ENCODE measurements at places on chromosomes 2 and 18. TPM values are rescaled to one million over a fixed set of nuclear protein-coding genes. Genes with fewer than 3 reads are reported as not detected.

DNA sequence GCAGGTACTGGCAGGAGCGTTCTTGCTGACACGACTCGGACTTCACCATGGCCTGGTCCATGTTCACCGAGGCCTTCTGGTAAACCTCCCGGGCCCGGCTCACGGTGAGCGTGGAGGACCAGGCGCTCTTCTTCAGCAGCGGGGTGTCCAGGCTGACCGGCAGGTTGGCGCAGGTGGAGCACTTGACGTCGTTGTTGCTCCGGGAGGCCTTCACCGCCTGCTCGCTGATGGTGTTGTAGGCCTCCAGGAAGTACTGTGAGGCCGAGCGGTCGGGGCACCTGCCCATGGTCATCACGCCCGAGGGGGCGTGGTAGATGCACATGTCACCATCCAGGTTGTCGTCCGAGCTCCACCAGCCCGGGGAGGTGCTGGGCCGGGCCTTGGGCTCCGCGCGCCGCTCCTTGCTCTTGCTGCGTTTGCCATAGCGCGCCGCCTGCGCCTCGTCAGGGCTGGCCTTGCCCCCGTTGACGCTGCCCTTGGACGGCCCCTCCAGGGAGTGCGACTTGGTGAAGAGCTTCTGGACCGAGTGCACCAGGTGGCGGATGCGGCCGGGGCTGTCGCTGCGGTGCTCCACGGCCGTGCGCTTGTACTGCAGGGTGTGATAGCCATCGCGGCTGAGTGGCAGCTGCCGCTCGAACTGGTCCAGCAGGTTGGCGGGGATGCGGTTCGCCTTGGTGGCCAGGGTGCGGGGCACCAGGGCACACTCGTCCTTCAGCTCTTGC lies 429.3 kb downstream of the TGIF1 start:
- no peak overlapping the region for H3K4me3 ChIP-seq
- DNase-seq = no peak
- no peaks in the 10 kb centered on the region for H3K36me3 ChIP-seq
- H3K27ac ChIP-seq = no peak overlapping the region
- H3K27me3 ChIP-seq = no peaks in the 10 kb centered on the region

DNA sequence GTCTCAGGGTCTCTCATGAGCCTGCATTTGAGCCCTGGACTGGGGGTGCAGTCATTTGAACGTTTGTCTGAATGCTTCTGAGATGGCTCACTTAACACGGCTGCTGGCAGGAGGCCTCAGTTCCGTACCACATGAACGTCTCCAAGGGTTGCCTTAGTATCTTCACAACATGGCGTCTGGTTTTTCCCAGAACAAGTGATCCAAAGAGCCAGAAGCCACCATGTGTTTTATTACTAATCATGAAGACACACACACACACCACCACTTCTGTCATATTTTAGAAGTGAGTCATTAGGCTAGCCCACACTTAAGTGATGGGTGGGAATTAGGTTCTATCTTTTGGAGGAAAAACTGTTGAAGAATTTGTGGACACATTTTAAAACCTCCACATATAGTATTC lies 15.0 kb upstream of the MYO1B start:
- H3K4me1 ChIP-seq = no peaks in the 10 kb centered on the region
- H3K36me3 ChIP-seq = no peaks in the 10 kb centered on the region
- H3K27ac ChIP-seq = no peak overlapping the region

GRCh38 chr2:98924038-98924830 lies 11.8 kb downstream of the CRACDL start:
- DNase-seq = no peak
- H3K36me3 ChIP-seq = no peaks in the 10 kb centered on the region
- no peak overlapping the region for H3K27ac ChIP-seq
- no peak overlapping the region for H3K4me3 ChIP-seq

DNA sequence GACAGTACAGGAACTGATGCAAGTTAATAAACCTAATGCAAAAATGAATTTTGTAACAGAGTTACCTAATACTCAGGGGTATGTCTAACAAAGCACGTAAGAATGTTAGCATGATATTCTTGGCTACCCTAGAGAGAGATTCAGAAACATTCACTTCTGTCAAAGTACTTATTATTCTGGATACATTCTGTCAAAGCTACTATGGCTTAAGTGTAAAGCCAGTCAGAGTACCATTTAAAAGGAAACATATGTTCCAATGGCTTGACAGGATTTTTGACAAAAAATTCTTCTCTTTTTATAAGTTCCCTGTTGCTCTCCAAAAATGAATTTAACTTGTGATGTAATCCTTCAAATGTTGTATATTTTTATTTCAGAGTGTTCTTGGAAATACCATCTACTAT lies 85.5 kb downstream of the PIGN start:
- no peaks in the 10 kb centered on the region for H3K36me3 ChIP-seq
- H3K27ac ChIP-seq = no peak overlapping the region
- no peak overlapping the region for H3K4me3 ChIP-seq
- H3K27me3 ChIP-seq = no peaks in the 10 kb centered on the region
- DNase-seq = no peak

Gene MYO5B
- total RNA-seq = 0.21 TPM

DNA sequence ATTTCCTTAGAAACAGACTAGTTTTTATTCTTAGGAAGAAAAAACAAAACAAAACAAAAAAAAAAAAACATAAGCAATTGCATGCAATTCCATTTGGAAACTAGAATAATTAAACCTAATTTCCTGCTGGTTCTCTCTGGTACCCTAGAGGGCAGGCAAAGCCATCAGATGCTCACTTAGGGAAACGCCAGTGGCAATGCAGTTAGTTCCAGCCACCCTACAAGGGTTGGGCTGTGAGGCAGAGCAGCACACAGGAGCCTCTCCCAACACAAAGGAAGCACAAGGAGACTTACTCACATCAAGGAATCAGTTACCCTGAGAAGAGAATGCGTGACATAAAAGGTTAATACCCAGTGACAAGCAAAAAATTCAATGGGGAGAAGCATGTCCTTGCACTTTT lies 28.8 kb downstream of the CCDC93 start:
- peaks cover 38% of the 10 kb centered on the region for H3K36me3 ChIP-seq
- no peak for DNase-seq
- H3K4me3 ChIP-seq = no peak overlapping the region
- H3K4me1 ChIP-seq = no peaks in the 10 kb centered on the region
- no peak overlapping the region for H3K27ac ChIP-seq

Gene IFIH1
- 11.8 TPM for total RNA-seq

- H3K4me1 ChIP-seq = no peaks in the 10 kb centered on the region
- no peak for DNase-seq
- H3K27ac ChIP-seq = no peak overlapping the region
- no peaks in the 10 kb centered on the region for H3K27me3 ChIP-seq
Measured at GRCh38 chr18:63477968-63478367, 1.2 kb downstream of the SERPINB5 start.

Gene TGFA
- total RNA-seq = 1.8 TPM

- no peak overlapping the region for H3K4me3 ChIP-seq
- H3K36me3 ChIP-seq = no peaks in the 10 kb centered on the region
- no peaks in the 10 kb centered on the region for H3K27me3 ChIP-seq
Measured at GRCh38 chr2:149134335-149134923, 95.9 kb downstream of the LYPD6B start.

- no peaks in the 10 kb centered on the region for H3K36me3 ChIP-seq
- DNase-seq = no peak
- H3K27me3 ChIP-seq = no peaks in the 10 kb centered on the region
- no peak overlapping the region for H3K4me3 ChIP-seq
- no peaks in the 10 kb centered on the region for H3K4me1 ChIP-seq
Measured at GRCh38 chr18:42583283-42583731, 532.2 kb downstream of the RIT2 start.

GRCh38 chr2:14717131-14717530 lies 84.6 kb downstream of the LRATD1 start:
- H3K27ac ChIP-seq = no peak overlapping the region
- H3K4me1 ChIP-seq = no peaks in the 10 kb centered on the region
- H3K27me3 ChIP-seq = no peaks in the 10 kb centered on the region
- no peak for DNase-seq
- H3K36me3 ChIP-seq = no peaks in the 10 kb centered on the region
- H3K4me3 ChIP-seq = no peak overlapping the region

Gene TSHZ1
- 13.3 TPM for total RNA-seq

GRCh38 chr18:10442551-10442971 lies 11.9 kb upstream of the APCDD1 start:
- H3K4me3 ChIP-seq = no peak overlapping the region
- no peak for DNase-seq
- H3K27me3 ChIP-seq = no peaks in the 10 kb centered on the region
- H3K36me3 ChIP-seq = no peaks in the 10 kb centered on the region

DNA sequence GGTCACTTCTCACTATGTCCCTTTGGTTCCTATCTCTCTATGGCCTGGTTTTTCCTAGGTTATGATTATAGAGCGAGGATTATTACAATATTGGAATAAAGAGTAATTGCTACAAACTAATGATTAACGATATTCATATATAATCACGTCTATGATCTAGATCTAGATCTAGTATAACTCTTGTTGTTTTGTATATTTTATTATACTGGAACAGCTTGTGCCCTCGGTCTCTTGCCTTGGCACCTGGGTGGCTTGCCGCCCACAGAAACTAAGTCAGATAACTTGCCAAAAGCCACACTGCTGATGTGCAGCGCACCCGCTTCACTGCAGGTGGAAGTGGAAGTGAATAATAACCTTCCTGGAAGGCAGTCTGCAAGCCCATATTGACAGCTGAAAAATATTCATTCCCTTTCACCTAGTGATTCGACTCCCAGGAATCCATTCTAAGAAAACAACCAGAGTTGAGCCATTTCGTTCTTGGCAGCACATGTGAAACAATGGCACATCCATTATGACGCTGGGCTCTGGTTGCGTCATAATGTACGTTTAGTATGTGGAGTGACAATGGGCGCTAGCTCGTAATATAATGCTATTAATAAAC lies 725 bp upstream of the ANKRD53 start:
- no peaks in the 10 kb centered on the region for H3K27me3 ChIP-seq
- no peaks in the 10 kb centered on the region for H3K4me1 ChIP-seq
- DNase-seq = no peak
- peak overlapping the region; percentile 75 for H3K4me3 ChIP-seq
- H3K27ac ChIP-seq = peak overlapping the region; percentile 94

Gene VSNL1
- not detected for total RNA-seq

GRCh38 chr18:74068296-74068695 lies 79.3 kb downstream of the FBXO15 start:
- H3K27ac ChIP-seq = no peak overlapping the region
- no peak for DNase-seq
- H3K4me3 ChIP-seq = no peak overlapping the region

Data from ascending aorta (tissue), 2 donors.